ENCODE measurements at places on chromosomes 3 and 15. TPM values are rescaled to one million over a fixed set of nuclear protein-coding genes. Genes with fewer than 3 reads are reported as not detected.
A peak's percentile ranks its signal among the peaks of the same experiment; 100 is the strongest.

The CCDC191 gene
- 7.4 TPM for total RNA-seq

The CHRNA7 gene
- 55.9 TPM for total RNA-seq

The U2SURP gene
- total RNA-seq: 138 TPM

- no peak for DNase-seq
These were observed 283.8 kb upstream of the NR2F2 start for GRCh38 chr15:96046620-96047240.

- DNase-seq: peak; percentile 37
These were observed 203.7 kb downstream of the ABHD5 start for GRCh38 chr3:43894176-43895049.
